Stimulated activated CD4-positive, alpha-beta T cell treated with anti-CD3 and anti-CD28 coated beads, TNF-alpha, amount 100 ng/mL, for 48 hours (primary cell): ENCODE measurements at places on chromosomes 3 and 15.

GRCh38 chr15:71571641-71572040 lies 238.7 kb upstream of the NR2E3 start:
- DNase-seq = no peak

GRCh38 chr15:68630836-68631235 lies 52.0 kb downstream of the CORO2B start:
- DNase-seq = no peak

DNA sequence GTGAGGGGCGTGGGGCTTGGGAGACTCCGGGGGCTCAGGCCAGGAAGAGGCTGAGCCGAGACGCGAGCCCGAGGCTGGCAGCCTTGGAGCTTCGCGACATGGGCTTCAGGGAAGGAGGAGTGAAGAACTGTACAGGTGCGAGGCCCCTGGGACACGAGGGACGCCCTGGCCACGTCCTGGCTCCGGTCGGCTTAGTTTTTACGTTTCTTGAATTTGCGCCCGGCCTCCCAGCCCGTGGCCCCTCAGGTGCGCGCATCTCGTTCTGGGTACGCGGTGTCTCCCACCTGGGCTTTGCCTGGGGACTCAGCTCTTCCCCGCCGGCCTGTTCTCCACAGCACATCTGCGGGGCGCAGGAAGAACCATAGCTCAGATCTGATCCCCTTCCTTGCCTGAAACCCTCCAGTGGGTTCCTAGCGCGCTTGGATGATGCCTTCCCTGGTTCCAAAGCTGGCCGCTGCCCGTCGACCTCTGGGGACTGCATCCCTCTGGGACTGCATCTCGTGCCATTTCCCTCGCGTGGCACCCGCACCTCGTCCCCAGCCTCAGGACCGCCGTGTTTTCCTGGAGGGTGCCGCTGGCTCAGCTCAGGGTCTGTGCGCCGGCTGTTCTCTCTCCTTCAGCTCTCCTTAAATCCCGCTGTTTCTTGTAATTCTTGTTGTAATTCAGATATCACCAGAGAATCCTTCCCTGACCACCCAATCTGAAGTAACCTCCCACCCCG lies 614 bp downstream of the CHCHD6 start:
- DNase-seq = no peak

DNA sequence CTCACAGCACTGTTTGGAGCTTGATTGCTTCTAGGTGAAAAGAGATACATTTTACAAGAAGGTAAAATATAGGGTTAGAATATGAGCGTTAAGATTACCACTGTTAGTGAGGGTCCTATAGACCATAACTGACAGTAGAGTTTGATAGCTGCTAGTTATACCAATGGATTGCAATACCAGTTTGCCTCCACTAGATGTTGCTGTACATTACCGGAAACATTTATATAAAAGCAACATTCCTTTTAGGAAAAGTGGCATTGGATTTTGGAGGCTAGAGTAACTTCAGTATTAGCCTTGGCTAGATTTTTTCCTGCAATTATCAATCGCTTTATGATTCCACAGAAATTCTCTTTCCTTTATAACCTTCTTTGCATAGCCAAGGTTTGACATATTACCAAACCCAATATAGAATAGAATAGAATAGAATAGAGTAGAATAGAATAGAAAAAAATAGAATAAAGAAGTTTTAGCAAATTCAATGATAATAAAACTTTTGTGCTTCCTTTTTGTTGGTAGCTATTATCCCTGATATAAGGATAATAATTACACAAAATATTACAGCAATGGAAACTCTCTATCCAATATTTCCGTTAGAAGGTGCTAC lies 1093.6 kb upstream of the ALCAM start:
- DNase-seq = no peak

GRCh38 chr3:46918202-46918601 lies 40.7 kb downstream of the PTH1R start:
- DNase-seq = no peak

- DNase-seq = no peak
Observed at GRCh38 chr3:146511402-146512134, 32.8 kb downstream of the PLSCR1 start.

DNA sequence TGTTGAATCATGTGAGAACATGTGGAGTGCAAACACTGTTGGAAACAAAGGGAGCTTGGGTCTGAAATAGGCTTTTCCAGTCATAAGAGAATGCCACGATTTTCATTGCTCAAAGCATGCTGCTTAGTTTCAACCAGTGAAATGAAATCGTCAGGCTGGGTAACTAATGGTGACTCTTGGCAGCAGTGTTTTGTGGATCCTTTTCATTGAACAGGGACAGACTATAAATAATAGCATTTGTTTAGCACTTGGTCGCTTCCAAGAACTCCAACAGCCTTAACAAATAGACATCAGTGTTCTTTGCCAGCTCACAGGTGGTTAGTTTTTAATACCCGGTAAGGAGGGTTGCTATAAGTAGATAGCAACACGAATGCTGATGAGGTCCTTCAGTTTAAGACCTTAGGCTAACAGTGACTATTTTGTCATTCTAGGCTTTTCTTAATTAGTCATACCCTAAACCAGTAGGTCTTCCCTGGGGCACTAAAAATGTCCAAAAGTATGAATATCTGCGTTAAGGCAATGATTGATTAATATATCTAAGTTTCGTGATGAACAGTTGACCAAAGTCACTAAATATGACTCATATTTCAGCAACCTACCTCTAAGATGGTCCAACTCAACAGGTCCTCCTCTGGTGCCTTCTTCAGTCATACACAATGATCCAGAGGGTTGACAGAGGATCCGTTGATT lies 15.8 kb downstream of the TP63 start:
- DNase-seq = no peak

- DNase-seq = no peak
Observed at GRCh38 chr3:18127174-18127858, 297.8 kb downstream of the SATB1 start.

DNA sequence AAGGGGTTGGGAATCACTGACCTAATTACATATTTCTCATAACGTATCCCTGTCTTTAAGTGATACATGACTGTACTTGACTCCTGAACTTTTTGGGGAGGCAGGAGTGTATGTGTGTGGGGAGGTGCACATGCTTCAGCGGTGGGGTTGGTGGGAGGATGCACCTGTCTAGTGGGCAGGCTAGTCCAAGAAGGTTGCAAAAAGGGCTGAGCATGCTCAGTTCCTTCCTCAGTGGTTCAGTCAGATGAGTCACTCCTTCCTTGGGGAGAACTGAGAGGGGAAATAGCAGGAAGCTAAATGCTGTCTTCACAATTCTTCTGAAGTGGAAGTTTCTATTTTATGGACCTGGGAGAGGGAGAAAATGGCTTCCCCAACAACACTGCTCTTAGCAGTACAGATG lies 24.6 kb upstream of the AP4E1 start:
- DNase-seq = no peak

DNA sequence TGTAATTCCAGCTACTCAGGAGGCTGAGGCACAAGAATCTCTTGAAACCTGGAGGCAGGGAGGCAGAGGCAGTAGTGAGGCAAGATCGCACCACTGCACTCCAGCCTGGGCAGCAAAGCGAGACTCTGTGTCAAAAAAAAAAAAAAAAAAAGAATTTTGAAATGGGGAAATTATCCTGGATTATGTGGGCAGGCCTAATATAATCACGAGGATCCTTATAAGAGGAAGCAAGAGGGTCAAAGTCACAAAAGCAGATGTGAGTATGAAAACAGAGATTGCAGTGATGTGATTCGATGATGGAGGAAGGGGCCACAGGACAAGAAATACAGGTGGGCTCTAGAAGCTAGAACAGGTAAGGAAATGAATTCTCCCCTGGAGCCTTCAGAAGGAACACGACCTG lies 159.6 kb downstream of the LEKR1 start:
- DNase-seq = no peak

DNA sequence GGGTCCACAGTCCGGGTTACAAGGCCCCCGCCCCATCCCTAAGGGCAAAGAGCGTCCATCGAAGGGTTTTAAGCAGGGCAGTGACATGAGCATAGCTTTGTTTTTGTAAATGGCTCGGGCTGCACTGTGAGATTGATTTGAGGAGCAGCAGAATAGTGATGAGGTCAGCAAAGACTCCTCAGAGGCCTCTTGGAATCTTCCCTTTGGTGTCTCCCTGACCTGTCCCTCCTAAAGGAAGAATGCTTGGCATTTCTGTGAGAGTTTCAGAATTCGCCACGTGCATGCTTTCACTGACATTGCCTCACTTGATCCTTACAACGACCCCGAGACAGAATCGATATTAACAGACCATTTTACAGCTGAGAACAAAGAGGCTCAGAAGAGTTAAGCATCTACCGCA lies 20.3 kb downstream of the LAMP3 start:
- DNase-seq = no peak

DNA sequence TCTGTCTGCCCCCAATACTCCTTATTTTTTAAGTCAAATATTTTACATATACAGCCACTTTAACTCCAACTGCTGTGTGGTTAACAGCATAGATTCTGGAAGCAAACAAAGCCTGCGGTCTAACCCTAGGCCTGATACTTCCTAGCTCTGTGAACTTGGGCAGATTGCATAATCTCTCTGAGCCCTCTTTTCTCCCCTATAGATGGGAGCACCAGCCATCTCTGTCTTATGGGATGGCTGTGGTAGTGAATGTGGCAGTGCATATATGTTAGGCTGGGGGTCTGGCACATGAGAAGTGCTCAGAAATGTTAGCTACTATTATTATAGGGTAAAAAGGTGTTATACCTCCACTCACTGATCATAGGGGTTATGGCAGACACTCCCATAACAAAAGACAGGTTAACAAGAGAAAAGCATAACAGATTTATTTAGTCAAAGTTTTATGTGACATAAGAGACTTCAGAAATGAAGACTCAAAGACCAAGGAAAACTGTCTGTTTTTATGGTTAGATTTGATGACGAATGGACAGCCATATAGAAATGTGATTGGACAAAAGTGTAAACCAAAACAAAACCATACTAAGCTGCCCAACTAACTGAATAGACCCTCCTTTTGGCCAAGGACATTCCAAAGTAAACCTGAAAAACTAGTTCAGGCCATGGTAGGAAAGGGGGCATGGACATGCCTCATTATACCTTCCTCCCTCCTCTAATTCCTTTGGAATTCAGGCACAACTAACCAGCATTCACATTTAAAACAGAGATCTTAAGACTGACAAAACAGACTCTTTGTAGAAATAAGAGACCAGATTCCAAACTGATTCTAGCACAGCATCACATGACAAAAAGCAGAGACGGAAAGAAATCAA lies 53.9 kb upstream of the DAZL start:
- DNase-seq = no peak

GRCh38 chr3:124926426-124927101 lies 8.0 kb downstream of the MUC13 start:
- no peak for DNase-seq

- DNase-seq = no peak
Observed at GRCh38 chr15:39502082-39502447, 78.8 kb upstream of the THBS1 start.

- DNase-seq = no peak
Observed at GRCh38 chr15:63191895-63192618, 2.7 kb downstream of the RAB8B start.

DNA sequence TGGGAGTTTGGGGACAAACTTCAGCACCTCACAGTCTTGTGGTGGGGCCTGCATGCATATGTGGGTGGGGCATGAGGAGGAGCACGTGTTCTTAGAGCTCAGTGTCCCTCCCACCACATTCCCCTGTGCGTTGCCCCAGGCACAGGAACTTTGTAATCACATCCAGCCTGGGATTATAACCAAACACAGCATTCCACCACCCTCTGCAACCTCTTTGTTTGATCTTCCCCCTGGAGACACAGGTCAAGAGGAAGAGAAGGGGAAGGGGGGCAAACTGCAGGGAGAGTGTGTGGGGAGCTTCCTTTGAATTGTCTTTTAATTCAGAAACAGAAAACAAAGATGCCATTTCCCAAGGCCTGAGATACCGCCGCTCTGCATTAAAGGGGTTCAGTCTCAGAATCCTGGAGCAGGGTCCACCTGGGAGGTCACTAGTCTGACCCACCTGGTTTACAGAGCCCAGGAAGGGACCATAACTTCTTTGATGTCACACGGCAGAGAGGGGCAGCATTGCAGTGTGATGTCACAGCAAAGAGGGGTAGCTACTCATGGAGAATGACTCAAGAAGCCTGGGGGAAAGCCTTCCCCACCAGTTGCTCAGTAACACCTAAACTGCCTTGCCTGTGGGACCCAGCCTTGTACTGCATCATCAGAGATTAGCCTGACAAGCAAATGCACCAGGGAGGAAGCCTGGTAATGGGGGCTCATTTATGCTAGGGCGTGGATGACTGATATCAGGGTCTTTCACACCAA lies 106.3 kb upstream of the RNU6-1 start:
- DNase-seq = no peak

DNA sequence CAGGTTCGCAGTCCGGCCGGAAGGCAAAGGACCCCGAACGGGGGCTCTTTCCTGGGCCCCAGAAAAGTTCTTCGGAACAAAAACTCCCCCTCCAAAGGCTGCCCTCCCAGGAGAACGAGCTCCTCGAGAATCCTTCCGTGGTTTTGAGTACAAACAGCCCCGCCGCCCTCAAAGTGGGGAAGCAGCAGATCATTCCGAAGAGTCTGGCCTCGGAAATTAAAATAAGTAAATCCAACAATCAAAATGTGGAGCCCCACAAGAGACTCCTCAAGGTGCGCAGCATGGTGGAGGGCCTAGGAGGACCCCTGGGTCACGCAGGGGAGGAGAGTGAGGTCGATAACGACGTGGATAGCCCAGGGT lies 1.3 kb downstream of the ARHGEF26 start:
- no peak for DNase-seq

- no peak for DNase-seq
Observed at GRCh38 chr3:143361589-143361988, 242.0 kb downstream of the CHST2 start.

GRCh38 chr3:185896636-185897035 lies 41.2 kb downstream of the TRA2B start:
- DNase-seq = no peak

DNA sequence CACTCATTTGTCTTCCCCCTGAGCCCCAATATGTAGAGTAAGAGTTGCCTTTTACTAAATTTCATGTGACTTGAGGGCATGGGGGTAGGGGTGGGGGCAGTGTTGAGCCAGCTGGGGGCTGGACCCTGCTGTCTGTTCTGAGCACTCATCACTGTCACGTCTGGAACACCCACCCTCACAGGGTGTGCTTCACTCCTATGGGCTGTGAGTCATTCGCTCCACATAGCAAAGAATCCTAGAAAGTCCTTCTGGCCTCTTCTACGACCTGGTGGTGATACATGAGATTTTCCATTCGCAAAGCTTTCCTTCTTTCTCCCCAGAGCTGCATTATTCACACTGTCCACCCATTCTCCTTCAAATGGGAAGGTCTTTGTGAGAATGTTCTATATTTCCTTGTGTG lies 43.6 kb upstream of the MGLL start:
- DNase-seq = no peak

GRCh38 chr15:58951388-58952007 lies 18.0 kb upstream of the SLTM start:
- no peak for DNase-seq

- no peak for DNase-seq
Observed at GRCh38 chr15:86300390-86301125, 220.9 kb downstream of the AGBL1 start.

DNA sequence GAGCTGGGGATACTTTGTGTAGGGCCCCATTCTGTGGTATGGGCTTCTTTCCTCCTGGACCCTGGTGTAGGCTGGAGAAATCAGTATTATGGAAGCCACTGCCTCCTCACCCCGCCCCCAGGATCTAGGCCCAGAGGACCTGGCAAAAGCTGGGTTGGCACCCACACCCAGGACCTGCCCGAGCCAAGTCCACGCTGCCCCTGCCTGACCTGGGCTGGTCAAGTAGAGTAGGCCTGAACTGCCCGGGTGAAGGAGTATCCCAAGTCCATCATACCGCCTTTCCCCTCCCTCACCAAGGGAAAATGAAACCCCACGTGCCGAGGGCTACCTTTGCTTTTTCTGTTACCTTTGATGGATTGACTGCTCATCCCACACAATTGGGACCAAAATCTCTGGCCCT lies 37.7 kb upstream of the TRAK1 start:
- no peak for DNase-seq

- DNase-seq = no peak
Observed at GRCh38 chr15:75036212-75036616, 12.8 kb downstream of the PPCDC start.
